ENCODE measurements at places on chromosomes 3 and 15.

GRCh38 chr3:149845570-149846244 is 32.7 kb downstream of the RNF13 start:
- DNase-seq = peak; percentile 56

DNA sequence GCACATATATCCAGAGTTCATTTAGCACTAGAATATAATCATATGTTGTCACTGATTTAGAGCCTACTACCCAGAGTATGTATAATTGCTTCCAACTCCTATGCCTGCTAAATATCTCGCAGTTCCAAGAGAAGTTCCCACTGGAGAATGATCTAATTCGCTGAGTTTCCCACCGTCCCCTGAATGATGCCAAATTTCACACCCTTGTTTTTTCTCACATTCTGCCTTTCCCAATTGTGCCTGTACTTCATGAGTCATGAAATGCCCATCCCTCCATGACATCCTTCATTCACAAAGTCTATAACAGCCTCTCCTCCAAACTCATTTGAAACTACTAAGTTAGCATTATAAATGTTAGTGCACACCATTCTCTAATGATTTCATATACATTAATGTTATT is 177.2 kb downstream of the CBLB start:
- peak; percentile 28 for DNase-seq

GRCh38 chr15:60804986-60805949 is 326.3 kb upstream of the ICE2 start:
- peak; percentile 75 for DNase-seq

DNA sequence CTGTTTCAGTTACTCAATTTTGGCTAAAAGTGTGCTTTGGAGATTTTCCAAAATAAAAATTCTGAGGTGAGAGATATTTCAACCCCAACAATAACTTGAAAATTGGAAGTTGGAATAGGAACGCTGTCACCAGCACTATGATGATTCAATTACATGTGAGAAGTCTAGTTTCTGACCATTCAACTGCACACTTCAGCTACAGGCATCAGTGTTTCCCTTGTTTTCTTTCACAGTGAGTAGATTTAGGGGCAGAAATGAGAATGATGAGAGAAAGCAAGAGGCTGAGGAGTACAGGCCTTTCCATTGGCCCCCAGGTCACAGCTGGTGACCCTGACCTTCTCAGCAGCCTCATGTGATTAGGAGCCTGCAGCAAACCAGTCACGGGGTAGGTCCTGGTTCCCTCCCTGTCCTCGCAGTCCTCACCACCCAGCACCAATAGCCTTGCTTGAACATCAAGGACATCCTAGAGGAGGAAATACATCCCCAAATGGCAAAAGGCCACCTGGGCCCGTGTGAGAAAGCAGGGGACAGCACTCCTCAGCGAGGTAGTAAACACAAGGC is 10.0 kb upstream of the FILIP1L start:
- DNase-seq = no peak

- no peak for DNase-seq
Observed at GRCh38 chr15:66142285-66142684, 111.3 kb downstream of the MEGF11 start.

GRCh38 chr3:143037867-143038266 is 36.5 kb downstream of the U2SURP start:
- DNase-seq = no peak

- DNase-seq = no peak
Observed at GRCh38 chr15:91826443-91826842, 27.1 kb upstream of the SLCO3A1 start.

GRCh38 chr3:80244390-80244789 is 476.6 kb upstream of the ROBO1 start:
- peak; percentile 65 for DNase-seq

- DNase-seq = no peak
Observed at GRCh38 chr15:26212109-26212508, 349.0 kb upstream of the ATP10A start.

DNA sequence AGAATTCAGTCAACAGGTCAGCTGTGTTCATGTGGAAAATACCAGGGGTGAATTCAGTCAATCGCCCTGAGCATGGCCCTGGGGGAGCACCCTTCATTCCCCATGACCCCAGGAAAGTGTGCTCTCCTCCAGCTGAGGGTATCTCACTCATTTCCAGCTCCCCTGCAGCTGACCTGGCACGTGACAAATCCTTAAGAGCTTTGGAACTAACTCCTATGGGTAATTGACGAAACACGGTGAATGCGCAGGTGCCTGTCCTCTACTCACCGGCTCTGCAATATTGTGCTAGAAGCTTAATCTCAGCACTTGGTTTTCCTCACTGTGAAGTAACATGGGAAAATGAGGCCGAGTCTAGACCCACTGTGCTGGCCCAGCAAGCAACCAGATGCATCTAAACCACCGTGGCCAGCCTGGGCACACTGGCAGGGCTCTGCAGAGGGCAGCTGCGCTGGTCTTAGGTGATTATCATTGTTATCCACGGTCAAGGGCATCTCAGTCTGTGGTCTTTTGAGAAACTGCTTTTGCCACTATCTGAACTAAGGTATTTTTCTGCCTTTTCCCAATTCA is 63.1 kb downstream of the SPSB4 start:
- DNase-seq = no peak

DNA sequence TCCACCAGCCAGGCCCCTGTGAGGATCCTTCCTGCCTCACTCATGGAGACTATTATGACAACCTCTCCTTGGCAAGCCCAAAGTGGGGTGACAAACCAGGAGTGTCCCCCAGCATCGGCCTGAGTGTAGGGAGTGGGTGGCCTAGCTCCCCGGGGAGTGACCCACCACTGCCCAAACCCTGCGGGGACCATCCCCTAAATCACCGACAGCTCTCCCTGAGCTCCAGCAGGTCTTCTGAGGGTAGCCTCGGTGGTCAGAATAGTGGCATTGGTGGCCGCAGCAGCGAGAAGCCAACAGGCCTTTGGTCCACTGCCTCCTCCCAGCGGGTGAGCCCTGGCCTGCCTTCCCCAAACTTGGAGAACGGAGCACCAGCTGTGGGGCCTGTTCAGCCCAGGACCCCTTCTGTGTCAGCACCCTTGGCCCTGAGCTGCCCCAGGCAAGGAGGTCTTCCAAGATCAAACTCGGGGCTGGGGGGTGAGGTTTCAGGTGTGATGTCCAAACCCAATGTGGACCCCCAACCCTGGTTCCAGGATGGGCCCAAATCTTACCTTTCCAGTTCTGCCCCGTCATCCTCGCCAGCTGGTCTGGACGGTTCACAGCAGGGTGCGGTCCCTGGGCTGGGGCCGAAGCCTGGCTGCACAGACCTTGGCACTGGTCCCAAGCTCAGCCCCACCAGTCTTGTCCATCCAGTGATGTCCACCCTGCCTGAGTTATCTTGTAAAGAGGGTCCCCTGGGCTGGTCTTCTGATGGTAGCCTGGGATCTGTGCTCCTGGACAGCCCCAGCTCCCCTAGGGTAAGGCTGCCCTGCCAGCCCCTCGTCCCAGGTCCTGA is 1.0 kb downstream of the LIMD1 start:
- no peak for DNase-seq

- DNase-seq = no peak
Observed at GRCh38 chr15:48888191-48888590, 10.3 kb downstream of the EID1 start.

GRCh38 chr3:125179884-125180240 is 32.7 kb downstream of the SLC12A8 start:
- no peak for DNase-seq

DNA sequence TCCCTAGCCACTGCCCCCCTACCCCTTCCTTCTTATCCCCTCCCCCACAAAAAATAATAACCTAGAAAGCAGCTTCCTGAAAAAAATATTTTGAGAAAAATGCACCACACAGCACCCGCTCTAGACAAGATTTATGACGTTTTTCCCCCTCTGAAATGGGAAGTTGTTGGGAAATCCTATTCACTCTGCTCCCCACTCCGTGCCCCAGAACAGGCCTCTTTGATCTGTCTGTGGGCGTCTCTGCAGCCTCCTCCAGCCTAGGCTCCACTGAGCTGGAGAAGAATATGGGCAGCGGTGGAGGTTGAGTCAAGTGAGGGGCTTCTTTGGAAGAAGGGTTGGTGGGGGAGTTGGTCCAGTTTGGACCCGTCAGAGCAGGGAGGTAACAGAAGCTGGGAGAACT is 28.5 kb upstream of the POLG start:
- no peak for DNase-seq

- DNase-seq = peak; percentile 32
Observed at GRCh38 chr3:13141991-13142412, 68.8 kb upstream of the IQSEC1 start.

DNA sequence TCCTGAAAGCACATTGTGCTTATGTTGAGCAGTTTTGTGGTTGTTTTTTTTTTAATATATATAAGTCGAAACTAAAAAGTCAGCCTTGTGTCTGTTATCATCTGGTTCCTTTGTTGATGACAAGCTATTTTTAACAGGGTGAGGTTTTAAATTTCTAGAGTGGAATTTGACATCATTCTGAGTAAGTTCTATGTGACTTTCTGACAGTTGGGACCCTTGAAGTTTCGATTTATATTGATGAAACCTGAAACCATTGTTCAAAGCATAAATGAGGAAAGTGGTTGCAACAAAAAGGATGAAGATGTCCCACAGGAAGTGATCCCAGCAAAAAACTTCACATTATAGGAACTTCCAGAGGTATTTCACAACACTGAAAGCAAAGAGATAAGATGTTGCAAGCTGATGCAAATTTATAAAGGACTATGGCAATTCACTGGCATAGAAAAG is 94.0 kb downstream of the CYP19A1 start:
- DNase-seq = no peak

DNA sequence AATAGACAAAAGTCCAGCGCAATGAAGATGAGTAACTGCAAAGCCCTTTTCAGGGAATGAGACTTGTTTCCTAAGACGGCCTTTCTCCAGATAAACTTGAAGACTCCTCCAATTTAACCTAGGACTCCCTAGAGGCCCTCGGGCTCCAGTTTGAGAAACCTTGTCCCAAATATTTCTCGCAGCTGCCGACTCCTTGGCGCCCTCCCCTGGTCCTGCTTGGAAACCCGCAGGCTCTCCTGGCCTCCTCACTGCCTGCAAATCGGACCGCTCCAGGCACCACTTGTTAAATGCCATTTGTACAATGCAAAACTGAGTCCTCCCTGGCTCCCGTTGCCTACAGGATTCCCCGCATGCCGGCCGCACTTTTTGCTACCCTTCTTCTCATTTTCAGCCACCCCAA is 36.8 kb downstream of the MUC4 start:
- DNase-seq = peak; percentile 54

GRCh38 chr3:39101022-39101689 is 6.3 kb downstream of the GORASP1 start:
- peak; percentile 51 for DNase-seq

- no peak for DNase-seq
Observed at GRCh38 chr15:63626955-63627354, 29.8 kb downstream of the FBXL22 start.

DNA sequence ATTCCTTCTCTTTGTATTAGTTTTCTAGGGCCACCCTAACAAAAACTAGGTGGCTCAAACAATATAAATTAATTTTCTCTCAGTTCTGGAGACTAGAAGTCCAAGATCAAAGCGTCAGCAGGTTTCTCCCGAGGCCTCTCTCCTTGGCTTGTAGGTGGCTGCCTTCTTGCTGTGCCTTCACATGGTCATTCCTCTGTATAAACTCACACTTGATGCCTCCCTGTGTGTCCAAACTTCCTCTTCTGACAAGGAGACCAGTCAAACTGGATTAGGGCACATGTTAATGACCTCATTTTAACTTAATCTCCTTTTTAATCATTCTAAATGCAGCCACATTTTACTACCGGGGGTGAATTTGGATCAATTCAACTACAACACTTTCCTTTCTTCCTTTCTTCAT is 691.1 kb downstream of the DIPK2A start:
- DNase-seq = no peak

DNA sequence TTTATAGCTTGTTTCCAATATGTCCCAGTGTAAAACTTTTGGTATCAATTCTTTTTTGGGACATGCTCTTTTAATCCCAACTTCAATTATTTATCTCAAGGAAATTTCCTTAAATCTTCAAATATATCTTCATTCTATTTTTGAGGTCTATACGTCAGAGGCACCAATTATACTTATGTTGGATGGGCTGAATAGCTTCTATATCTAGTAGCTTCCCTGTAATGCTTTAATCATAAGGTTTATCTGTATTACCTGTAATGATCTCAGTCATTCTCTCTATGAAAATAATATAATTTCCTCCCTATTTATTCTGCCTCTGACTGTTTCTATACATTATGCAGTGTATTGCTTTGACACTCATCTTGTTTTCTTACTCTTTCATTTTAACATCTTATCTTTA is 29.9 kb upstream of the MCCC1 start:
- no peak for DNase-seq

- DNase-seq = peak; percentile 11
Observed at GRCh38 chr3:126213379-126214028, 33.1 kb upstream of the ALDH1L1 start.

- no peak for DNase-seq
Observed at GRCh38 chr3:120604382-120604781, 8.2 kb downstream of the NDUFB4 start.

DNA sequence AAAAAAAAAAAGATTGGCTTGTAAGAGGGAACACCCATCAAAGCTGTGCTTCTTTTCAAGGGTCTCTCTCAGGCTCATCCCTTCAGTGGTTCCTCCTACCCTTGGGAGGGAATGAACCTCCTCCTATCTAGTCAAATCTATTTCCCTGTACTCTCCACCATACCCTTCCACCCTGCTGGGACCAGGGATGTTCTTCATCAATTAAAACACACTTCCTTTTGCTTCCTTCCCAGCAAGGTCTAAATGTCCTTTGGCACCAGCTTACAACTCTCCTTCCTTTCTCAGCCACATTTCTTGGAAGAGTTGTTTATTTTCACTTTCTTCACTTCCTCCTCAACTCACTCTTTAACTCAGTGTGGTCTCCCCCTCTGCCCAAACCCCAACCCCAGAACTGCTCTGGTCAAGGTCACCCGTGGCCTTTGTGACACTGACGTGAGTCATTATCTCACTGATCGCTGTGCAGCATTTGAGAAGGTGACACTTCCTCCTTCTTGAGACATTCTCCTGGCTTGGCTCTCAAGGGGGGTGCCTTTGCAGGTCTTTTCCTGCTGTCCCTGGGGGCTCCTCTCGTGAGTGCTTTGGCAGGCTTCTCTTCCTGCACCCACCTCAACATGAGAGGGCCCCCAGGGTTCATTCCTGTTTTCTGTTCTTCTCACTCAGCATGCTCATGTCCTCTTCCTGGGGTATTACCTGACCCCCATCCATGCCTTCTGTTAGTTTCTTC is 210.5 kb upstream of the TLE3 start:
- DNase-seq = no peak

DNA sequence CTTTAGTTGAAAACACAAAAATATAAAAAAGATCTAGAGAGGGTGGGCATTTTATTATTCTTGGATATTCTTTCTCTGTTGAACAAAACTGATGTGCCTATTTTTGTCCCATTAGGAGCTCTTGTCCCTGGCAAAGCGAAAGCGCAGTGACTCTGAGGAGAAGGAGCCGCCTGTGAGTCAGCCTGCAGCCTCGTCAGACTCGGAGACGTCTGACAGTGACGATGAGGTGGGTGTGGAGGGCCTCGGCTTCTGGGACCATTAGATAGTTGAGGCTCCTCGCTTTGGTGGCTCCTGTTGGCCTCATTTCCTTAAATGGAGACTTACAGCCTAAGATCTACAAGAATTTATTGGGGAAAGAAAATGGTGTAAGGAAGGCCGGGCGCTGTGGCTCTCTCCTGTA is 21.3 kb downstream of the RTF1 start:
- peak; percentile 33 for DNase-seq
